ENCODE measurements at places on chromosomes 6 and 20. TPM values are rescaled to one million over a fixed set of nuclear protein-coding genes. Genes with fewer than 3 reads are reported as not detected.

SLC22A16 gene
- under 0.01 TPM for total RNA-seq

FOXQ1 gene
- 2.0 TPM for total RNA-seq

AGER gene
- 0.50 TPM for total RNA-seq

SESN1 gene
- 30.6 TPM for total RNA-seq

RFX6 gene
- total RNA-seq, result not detected

STMND1 gene
- total RNA-seq, result not detected

CLDN20 gene
- total RNA-seq, result not detected

TCF21 gene
- total RNA-seq, result 8.2 TPM

RBPJL gene
- total RNA-seq, result not detected

SAMD5 gene
- total RNA-seq, result 4.0 TPM

GNMT gene
- not detected for total RNA-seq

MYLIP gene
- total RNA-seq, result 2.5 TPM

ARMC12 gene
- 0.50 TPM for total RNA-seq

CSNK2A1 gene
- total RNA-seq, result 89.4 TPM

ACAT2 gene
- 121 TPM for total RNA-seq

KIF6 gene
- 0.83 TPM for total RNA-seq

SEMG1 gene
- total RNA-seq, result not detected

NT5DC1 gene
- 8.1 TPM for total RNA-seq

C6orf58 gene
- not detected for total RNA-seq
